K562 (cell line): ENCODE measurements at places on chromosomes 2 and 18. TPM values are rescaled to one million over a fixed set of nuclear protein-coding genes. Genes with fewer than 3 reads are reported as not detected.

DNA sequence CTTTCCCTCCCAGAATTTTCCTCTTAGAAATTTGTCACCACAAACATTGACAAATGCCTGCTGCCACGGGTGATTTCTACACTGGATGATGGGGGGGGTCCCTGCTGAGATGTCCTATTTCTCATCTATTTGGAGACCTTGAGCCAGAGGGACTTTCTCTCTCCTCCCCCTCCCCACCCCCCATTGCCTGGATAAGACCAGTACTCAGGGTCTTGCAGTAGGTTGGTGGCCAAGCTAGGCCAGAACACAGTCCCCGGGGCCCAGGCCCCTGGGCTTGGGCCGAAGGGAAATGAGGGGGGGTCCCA, 560 bp upstream of the DUSP2 start:
- no peak overlapping the region for H3K27ac ChIP-seq
- H3K27me3 ChIP-seq: peaks cover 11% of the 10 kb centered on the region
- peaks cover 42% of the 10 kb centered on the region for H3K4me1 ChIP-seq

The SFXN5 gene
- total RNA-seq: 21.3 and 21.6 TPM in 2 replicates

The EFR3B gene
- total RNA-seq: 0.09 TPM in 1 of 2 replicates, not detected in the other

The POTEI gene
- 3.7 and 3.9 TPM in 2 replicates for total RNA-seq
